ENCODE measurements at places on chromosomes 1 and 21. TPM values are rescaled to one million over a fixed set of nuclear protein-coding genes. Genes with fewer than 3 reads are reported as not detected.

Gene RNU1-1
- total RNA-seq = under 0.01 TPM

DNA sequence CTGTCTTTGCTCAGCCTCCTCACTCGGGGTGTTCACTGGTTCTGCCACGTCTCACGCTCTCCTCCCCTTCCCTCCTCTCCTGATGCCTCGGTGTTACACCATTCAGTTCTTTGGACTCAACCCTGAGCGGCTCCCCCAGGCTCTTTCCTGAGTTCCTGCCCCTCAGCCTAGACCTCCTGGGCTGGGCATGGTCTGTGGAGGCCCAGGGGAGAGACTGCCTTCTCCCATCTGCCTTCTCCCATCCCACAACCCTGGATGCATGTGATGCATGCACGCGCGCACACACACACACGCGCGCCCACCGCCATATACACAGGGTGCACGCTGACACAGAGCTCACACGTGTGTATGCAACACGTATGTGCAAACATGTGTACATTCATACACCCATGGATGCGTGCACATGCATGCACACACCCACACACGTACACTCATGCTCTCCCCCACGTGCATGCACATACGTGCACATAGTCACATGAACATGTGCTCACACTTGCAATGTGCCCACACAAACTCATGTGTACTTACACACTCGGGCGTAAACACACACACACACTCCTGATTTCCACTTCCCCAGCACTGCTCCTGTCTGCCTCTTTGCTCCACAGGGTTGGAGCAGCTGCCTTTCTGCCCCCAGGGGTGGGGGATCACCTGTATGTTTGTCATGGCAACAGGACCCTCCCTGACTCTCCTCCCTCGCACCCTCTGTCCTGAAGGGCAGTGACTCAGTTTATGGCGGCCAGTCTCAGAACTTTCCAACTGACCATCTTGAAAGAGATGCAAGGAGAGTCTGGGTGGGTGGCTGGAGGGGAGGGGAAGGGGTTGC, 59.0 kb downstream of the HUNK start:
- no peak for DNase-seq

- DNase-seq = no peak
These were observed 29.4 kb upstream of the SLC26A9 start for GRCh38 chr1:205972491-205973168.

Gene NBPF12
- total RNA-seq = 5.8 TPM

Gene RAP1GAP
- 10.1 TPM for total RNA-seq

DNA sequence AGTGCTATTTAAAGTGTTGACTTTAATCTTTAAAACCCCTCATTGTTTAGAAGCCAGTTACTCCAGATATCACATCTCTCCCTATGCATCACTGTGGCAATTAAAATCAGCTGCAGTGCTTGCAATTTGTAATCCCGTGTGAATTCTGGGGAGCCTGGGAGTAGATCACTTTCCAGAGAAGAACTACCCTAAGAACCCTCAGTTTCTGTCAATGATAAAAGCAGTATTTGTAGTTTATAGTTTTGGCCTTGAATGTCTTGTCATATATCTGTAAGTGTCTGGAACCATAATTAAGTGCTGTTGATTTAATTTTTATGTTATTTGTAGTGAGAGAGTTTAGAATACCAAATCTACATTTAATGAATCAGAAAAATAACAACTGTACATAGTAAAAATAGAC, 5.5 kb upstream of the SPAG17 start:
- no peak for DNase-seq

Gene YIPF1
- total RNA-seq = 26.9 TPM

GRCh38 chr1:76876655-76877395, 9.5 kb downstream of the ST6GALNAC5 start:
- no peak for DNase-seq

Gene NECTIN4
- total RNA-seq = not detected

Gene PPM1J
- total RNA-seq = 4.6 TPM

Gene KCNJ15
- not detected for total RNA-seq

DNA sequence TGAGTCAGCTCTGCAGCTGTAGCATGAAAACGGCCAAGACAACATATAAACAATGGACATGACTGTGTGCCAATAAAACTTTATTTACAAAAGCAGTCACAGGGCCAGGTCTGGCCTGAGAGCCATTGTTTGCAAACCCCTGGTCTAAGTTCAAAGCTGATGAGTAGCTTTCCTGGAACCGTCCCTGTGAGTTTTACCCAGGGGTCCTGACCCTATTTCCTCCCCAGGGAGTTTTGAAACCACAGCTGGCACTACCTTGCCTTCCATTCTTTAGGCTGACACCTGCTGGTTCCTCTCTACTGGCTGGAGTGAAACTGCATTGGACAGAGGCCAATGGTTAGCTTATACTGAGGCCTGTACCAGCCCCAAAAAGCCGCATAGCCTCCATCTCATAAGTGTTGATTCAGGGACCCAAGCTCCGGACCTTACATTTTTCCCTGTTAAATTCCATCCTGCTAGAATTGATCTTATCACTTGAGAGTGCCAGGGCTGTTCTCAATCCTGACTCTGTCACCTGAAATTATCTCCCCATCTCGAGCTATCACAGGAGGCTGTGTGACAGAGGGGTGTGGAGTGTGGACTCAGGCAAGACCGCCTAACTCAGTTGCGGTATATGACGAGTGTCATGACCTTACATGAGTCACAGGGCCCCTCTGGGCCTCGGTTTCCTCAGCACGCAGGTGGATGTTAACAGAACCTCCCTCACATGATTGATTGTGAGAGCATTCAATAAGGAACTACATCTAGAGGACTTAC, 343.6 kb downstream of the NPHP4 start:
- no peak for DNase-seq

Gene FNDC5
- total RNA-seq = 4.4 TPM

Gene B3GALT5
- 5.7 TPM for total RNA-seq

GRCh38 chr1:203546274-203546673, 52.3 kb downstream of the OPTC start:
- no peak for DNase-seq
